Umbilical cord (tissue), 2 donors: ENCODE measurements at places on chromosomes 16 and 17.

GRCh38 chr17:66717641-66718058, 117.3 kb upstream of the CACNG5 start:
- no peak for DNase-seq

GRCh38 chr17:43907998-43908721, 824 bp upstream of the MPP2 start:
- peak; percentile 89 for DNase-seq

DNA sequence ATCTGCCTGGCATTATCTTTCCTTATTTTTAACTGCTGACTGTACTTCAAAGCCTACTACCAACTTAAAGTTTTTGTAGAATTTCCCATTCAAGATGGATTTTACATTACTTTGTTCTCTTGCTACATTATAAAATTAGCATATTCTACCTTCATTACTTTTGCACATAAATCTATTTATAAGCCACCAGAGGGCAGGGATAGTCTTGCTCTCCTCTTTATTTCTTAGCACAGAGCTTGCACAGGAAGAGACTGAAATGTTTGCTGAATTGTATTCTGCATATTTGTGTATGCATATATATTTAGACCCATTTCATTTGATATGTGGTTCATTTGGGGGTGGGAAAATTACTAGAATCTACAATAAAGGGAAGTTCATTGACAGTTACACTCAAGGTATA, 108.0 kb downstream of the SKAP1 start:
- no peak for DNase-seq

- peak; percentile 99 for DNase-seq
Measured at GRCh38 chr17:50604513-50604912, 30.2 kb upstream of the ABCC3 start.

- DNase-seq, result no peak
Measured at GRCh38 chr16:24309258-24310142, 53.4 kb downstream of the CACNG3 start.

- DNase-seq, result no peak
Measured at GRCh38 chr17:45646288-45646988, 137.7 kb upstream of the CRHR1 start.

DNA sequence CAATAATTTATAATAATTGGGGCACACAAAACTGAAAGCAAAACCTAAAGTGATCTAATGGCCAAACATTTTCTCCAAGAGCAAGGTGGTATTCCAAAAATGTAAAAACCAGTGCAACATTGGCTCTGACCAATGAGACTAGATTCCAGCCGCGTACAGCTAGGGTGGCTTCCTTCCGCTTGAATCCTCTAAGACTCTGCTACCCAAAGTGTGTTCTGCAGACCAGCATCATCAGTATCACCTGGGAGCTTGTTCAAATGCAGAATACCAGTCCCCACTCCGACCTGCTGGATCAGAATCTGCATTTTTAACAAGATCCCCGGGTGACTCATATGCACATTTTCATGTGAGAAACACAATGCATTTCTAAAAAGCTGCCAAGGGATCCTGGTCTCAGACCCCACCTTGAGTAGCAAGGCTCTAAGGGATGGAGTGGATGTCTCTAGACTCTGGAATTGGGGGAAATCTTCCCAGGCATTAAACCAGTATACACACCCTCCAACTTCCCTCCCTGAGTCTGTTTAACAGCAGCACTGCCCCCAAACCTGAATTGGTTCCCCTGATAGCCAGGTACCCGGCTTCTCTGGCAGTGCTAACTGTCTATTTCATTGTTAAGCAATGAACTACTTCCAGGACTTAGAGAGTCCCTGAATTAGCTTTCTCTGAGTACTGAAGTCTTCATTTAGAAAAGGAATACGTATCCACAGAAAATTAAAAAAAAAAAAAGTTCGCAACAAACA, 118.2 kb downstream of the HS3ST2 start:
- no peak for DNase-seq

DNA sequence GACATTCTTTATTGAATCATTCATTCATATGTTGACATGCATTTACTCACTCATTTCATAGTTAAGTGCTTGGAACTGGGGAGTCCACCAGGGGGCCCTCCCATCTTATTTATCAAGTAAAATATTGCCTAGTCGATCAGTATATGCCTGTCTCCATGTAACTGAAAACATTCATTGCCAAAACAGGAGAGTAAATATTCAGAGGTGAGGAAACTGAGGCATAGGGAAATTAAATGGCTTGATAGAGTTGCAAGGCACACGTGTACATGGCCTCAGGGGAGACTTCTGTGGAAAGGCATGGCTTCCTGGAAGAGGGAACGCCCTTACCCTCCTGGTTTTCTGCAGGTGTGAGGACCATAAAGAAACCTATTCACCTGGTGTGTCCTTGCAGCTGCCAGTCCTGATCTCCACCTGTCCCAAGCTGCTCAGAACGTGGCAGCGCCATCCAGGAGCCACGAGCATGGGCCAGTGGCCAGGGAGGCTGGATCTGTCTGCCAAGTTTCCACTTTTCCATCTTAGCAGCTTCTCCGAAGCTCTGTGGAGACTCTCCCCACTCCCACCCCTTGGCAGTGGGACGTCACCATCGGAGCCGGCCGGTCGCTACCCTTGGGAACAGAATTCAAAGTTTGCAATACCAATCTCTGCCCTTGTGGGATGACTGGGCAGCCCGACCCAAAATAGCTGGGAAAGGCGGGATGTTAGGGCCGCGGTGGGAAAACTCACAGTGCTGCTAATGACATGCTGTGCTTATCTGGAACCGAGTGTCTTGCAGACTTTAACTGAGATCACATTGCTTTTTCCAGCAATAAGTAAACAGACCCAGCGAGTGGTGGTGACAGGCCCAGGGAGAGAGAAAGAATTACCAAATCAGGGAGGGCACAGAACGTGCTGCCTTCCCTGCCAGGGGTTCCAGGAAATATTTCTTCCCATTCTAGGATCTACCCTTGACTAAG, 4.1 kb upstream of the C1QTNF1 start:
- peak; percentile 71 for DNase-seq

- DNase-seq, result no peak
Measured at GRCh38 chr17:81237591-81238489, 1.0 kb downstream of the TEPSIN start.

DNA sequence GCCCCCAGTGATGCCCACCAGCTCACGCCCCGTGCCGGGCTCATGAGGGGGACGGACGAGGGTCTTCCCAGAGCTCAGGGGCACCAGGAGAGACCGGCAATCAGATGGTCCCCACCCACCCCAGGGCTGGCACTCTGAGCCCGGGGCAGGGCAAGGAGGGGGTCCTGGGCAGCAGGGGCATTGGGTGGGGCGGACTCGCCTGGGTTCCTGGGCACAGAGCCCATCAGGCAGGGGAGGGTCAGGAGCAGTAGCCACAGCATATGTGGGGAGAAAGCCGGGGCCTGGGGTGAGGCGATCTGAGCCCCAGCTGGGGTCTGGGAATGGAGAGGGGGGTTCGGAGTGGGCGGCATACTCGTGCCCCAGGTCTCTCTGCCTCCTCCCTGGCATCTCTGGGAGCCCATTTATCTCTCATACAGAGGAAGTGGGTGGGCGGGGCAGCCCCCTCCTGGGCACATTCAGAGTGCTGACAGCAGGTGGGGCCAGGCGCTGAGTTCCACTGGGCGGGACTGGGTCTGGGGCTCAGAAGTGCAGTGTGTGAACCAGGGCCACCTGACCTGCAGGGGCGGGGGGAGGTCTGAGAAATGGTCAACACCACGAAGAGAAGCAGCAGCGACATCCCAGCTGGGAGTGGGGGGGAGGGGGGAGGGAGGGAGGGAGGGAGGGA, 20.5 kb upstream of the UBE2I start:
- no peak for DNase-seq

DNA sequence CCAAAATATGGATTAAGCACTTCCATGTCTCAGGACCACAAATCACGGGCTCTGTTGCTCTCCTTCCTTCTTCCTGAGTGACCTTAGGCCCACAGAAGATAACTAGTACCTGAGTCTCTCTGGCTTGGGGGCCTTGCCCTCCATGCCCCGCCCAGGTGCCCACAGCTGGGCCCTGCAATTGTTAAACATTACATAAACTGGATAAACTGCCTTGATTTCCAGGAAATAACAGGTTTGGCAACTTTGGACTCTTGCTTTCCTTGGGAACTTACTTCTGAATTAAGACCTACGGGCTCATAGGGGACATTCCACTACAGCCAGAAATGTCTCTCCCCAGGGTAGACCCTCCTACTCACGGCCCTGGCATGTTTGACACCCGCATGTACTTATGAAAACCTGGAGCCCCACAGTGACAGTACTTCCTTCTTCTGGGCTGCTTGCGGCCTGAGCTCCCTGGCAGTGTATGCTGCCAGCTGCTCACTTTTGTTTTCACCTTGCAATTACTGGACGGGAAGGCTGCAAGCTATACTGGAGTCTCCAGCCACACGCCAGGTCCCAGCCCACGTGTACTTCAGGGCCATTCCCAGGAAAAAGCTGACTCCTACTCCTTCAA, 2.3 kb upstream of the UBALD2 start:
- DNase-seq, result no peak

DNA sequence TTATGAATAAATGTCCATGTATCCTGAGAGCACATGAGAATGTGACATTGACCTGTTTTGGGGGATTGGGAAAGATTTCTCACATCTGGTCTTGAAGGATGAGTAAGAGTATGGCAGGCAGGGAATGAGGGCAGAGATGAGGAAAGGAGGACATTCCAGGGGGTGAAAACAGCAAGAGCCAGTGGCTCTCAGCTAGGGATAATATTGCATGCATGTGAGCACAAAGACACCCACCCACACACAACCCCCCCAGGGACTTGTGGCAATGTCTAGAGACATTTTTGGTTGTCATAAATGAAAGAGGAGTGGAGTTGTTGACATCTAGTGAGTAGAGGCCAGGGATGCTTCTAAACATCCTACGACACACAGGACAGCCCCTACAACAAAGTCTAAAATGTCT, 6.0 kb downstream of the MYO1D start:
- no peak for DNase-seq

DNA sequence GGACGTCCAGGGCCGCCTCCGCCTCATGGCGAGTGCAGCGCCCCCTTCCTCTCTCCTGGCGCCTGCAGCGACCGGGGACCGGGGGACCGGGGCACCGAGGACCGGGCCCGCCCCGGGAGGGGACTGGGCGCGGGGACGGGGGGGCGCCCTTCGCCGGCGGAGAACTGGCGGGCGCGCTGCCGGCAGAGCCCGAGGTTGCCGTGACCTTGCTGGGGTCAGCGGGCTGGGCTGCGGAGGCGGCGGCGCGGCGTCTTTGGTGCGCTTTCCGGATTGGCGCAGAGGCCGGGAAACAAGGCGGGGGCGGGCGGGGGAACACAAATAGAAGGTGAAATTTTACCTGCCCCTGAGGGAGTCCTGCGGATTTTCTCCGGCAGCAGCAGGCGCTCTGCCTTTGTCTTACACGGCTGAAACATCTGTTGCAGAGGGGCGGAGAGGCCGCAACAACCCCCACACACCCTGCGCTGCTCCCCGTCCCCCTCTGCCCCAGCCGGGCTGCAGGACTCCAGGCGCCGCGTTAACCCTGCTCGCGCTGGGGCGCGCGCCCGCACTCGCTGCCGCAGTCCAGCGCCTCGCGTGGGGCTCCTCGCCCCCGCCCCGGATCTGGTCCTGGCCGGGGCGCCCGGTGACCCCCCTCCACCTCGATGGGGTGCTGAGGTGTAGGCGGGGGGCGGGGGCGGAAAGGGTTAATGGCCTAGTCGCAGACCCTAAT, 53.5 kb downstream of the SREBF1 start:
- peak; percentile 38 for DNase-seq

- DNase-seq, result peak; percentile 1
Measured at GRCh38 chr16:5678371-5678770, 580.8 kb upstream of the EEF2KMT start.

DNA sequence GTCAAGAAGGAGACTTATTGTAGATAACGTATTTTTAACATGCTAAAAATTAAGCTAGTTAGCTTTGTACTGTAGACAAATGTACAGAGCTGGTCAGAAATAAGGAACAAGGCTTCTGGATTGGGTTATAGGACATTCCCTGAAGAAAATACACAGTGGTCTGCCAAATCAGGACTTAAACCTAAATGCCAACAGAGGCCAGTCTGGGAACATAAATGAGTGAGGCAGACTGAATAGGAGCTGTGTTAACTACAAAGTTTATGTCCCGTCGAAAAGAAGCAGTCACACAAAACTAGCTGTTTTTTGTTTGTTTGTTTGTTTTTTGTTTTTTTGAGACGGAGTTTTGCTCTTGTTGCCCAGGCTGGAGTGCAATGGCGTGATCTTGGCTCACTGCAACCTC, 120.4 kb upstream of the C17orf78 start:
- peak; percentile 76 for DNase-seq

- DNase-seq, result no peak
Measured at GRCh38 chr16:12637002-12637401, 166.7 kb downstream of the CPPED1 start.

GRCh38 chr16:55876854-55877253, 1.7 kb upstream of the CES5A start:
- no peak for DNase-seq

GRCh38 chr17:32341857-32342602, at the start of gene C17orf75:
Gene C17orf75, minus strand, starts transcription at chr17:32342173. Its CDS starts 34 bp downstream, at chr17:32342139.
- DNase-seq, result peak; percentile 75

DNA sequence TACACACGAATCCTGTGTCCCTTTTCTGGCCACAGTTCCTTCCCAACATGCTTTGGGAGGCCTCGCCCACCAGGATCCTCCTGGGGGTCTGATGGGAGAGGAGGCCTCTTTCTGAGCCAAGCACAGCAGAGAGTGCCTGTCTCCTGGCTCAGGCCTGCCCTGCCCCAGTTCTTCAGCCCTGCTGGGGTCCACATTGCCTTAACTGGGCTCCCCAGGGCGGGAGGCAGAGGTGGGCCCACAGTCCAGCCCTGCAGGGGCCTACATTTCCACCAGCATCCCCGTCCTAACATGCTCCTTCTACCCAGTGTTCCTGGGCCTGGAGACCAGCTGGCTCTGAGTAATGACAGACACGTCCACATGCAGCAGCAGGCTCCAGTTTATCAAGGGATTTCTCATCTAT, 29.6 kb downstream of the WNT9B start:
- DNase-seq, result no peak

DNA sequence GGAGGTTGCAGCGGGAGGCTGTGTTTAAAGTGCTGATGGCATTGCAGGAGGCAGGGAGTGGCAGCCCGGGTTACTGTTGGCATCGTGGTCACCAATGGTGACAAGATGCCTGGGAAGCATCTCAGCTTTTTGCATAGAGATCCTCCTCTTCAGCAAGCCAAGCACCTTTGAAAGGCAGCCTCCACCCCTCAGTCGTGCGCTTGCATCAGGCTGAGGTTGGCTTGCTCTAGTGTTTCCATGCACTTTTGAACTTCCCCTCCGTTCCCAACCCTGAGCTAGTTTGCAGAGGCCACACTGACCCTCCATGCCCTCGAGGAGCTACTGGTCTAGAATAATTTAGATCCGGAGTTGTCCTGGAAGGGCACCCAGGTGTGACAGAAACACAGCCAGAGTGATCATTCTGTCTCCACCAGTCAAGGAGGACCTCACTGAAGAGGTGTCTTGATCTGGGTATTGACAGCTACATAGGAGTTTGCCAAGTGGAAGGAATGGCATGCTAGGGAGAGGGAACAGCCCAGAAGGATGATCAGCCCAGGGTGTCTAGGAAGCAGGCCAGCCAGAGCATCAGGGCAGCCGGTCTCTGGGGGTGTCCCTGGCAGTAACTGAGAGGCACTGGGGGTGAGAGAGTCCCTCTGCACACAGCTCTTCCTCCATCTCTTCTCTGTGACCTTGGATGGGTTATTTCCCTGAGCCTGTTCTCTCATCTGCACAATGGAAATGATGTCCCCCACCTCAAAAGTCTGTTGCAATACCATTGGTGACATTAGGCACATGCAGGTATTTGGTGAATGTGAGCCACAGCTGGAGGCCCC, 7.7 kb downstream of the BEAN1 start:
- DNase-seq, result no peak

GRCh38 chr17:35752945-35753764, at the start of gene GAS2L2:
Gene GAS2L2, minus strand, starts transcription at chr17:35753239. Its CDS starts 389 bp downstream, at chr17:35752850.
- no peak for DNase-seq
